CD8-positive, alpha-beta memory T cell (primary cell): ENCODE measurements at places on chromosomes 16 and 17.

DNA sequence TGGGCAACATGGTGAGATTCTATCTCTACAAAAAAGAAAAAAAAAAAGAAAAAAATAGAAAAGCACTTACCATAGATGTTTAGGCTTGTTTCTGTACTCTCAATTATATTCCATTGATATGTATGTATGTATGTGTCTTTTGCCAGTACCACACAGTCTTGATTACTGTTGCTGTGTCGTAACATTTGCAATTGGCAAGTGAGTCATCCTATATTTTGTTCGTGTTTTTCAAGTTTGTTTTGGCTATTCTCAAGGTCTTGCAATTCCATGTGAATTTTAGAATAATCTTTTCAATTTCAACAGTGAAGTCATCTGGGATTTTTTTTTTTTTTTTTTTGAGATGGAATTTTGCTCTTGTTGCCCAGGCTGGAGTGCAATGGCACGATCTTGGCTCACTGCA is 19.3 kb downstream of the SPECC1 start:
- DNase-seq, result no peak

DNA sequence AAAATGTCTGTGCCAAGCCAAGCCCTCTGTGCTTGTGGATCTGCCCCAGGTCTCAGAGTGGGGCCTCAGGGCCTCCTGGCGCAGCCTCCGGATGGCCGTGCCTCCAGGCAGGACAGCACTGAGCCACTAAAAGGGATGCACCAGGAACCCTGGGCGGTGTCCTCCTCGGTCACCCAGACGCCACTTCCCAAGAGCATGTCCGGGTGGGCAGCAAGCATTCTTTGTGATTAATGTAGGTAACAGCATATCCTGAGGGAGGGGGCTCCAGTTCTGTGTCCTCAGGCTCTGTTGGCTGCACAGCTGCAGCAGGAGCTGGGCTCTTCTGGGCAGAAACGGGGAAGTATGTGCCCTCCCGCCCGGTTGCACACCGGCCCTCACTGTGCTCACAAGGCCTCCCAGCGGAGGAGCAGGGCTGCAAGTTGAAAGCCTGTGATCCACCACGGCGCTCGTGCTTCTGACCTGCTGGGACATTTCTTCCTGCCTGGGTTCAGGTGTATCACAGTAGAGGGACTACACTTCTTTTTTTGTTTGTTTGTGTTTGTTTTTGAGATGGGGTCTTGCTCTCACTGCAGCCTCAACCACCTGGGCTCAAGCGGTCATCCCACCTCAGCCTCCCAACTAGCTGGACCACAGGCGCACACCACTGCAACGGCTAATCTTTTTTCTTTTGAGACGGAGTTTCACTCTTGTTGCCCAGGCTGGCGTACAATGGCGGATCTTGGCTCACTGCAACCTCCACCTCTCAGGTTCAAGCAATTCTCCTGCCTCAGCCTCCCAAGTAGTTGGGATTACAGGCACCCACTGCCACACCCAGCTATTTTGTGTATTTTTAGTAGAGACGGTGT is 37.9 kb upstream of the CHMP6 start:
- no peak for DNase-seq

GRCh38 chr16:81327447-81328196 is 12.9 kb downstream of the GAN start:
- no peak for DNase-seq

GRCh38 chr17:57954397-57955182 is 622 bp downstream of the CUEDC1 start:
- no peak for DNase-seq

GRCh38 chr16:15641753-15642556 is 999 bp downstream of the MARF1 start:
- DNase-seq, result no peak

GRCh38 chr16:1026784-1027500 is 45.4 kb downstream of the SOX8 start:
- no peak for DNase-seq

DNA sequence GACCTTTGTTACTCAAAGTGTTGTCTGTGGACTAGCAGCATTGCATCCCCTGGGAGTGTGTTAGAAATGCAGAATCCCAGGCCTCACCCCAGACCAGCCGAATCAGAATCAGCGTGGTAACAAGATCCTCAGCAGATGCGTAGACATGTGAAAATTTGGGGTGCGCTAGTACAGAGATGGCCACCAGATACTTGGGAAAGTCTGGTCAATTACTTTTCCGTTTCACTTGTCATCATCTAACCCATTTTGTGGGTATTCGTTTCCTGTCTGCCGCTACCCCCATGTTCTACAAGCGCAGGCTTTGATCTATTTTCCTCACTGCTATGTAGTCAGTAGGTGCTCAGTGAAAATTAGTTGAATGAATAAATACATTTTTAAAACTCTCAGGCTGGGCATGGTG is 33.1 kb upstream of the HERPUD1 start:
- DNase-seq, result no peak

DNA sequence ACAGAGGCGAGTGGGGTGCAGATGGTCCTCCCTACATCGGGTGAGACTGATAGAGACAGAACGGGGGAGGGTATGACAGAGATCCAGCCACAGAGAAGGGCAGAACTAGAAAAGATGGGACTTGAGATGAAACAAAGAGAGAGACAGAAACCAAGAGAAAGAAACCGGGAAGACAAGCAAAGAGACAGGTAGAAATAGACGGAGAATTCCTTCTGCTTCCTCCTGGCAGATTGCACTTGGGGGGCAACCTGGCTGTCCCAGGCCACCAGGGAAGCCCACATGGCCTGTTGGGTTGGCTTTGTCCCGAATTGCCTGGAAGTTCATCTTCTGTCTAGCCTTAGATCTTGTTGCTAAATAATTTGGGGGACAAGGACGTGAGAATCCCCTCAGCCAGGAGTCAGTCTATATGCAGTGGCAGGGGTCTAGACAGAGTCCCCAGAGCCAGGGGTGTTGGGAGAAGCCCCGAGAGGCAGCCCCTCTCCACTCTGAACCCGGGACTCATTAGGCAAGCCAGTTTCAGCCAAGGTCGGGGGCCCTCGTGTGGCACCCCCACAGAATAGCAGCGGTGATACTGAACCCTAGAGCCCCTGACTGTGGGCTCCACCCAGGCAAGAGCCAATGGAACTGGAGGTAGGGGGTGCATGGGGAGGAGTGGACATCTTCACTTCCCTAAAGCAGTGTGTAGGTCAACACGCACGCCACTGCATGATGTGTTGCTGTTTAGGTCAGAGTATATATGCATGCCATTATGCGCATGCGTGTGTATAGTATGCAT is 627 bp upstream of the TSPOAP1 start:
- DNase-seq, result peak; percentile 48

- no peak for DNase-seq
Observed at GRCh38 chr16:16073001-16073545, 123.7 kb downstream of the ABCC1 start.

DNA sequence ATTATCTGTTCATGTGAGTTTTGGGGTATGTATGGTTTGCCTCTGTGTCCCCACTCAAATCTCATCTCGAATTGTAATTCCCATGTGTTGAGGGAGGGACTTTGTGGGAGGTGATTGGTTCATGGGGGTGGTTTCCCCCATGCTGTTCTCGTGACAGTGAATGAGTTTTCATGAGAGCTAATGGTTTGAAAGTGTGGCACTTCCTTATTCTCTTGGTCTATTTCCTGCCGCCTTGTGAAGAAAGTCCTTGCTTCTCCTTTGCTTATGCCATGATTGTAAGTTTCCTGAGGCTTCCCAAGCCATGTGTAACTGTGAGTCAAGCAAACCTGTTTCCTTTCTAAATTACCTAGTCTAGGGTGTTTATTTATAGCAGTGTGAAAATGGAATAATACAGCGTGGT is 128.1 kb upstream of the HS3ST4 start:
- no peak for DNase-seq

DNA sequence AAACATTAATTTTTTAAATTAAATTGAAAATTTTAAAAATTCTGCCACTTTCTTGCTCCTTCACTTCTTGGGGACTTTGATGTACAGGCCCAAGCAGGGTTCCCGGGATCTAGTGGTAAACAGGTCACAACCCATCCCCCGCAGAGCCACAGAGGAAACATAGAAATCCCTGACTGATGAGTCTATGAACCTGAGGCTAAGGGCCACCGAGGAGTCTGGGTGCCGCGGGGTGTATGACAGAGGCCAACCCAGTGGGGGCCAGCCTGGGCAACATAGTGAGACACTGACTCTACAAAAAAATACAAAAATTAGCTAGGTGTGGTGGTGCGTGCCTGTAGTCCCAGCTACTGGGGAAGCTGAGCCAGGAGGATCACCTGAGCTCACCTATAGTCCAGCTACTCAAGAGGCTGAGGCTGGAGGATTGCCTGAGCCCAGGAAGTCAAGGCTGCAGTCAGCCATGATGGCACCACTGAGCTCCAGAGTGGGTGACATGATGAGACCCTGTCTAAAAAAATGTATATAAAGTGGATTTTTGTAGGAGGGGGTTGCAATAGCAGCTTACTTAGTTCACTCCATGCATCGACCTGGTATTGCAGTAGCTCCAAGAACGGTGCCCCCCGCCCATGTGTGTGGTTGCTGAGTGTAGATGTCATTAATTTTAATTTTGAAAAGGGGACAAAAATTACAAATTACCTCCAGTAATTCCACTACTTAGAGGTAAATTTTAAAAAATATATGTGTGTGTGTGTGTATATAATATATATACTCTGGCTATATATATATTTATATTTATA is 9.2 kb upstream of the FLYWCH1 start:
- DNase-seq, result no peak

DNA sequence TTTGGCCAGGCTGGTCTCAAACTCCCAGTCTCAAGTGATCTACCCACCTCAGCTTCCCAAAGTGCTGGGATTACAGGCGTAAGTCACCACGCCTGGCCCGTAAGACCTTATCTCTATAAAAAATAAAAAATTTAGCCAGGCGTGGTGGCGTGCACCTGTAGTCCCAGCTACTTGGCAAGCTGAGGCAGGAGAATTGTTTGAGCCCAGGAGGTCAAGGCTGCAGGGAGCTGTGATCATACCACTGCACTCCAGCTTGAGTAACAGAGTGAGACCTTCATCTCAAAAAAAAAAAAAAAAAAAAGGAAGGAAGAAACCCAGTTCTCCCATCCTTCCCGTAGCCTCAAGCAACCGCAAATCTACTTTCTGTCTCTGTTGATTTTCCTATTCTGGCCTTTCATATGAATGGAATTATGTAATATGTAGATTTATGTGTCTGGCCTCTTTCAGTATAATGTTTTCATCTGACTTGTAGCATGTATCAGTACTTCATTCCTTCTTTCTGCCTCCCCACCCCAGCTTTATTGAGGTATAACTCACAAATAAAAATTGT is 11.2 kb downstream of the CASC3 start:
- no peak for DNase-seq

DNA sequence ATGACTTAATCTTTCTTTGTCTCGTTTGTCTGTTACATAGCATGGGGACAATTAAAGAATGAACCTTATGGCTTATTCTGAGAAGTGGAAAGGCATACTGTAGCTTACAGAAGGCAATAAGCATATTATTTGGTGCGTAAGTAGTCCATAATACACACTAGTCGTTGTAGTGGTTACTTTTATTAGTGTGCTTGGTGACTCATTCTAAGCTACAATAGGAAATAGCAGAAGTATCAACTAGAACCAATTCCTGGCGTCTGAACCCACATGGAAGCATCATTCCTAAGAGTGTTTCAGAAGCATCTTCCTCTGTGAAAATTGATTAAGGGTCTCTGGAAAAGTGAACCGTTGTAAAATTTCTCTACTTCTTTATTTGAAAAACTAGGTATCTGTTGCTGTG is 777.8 kb upstream of the EEF2KMT start:
- DNase-seq, result no peak

DNA sequence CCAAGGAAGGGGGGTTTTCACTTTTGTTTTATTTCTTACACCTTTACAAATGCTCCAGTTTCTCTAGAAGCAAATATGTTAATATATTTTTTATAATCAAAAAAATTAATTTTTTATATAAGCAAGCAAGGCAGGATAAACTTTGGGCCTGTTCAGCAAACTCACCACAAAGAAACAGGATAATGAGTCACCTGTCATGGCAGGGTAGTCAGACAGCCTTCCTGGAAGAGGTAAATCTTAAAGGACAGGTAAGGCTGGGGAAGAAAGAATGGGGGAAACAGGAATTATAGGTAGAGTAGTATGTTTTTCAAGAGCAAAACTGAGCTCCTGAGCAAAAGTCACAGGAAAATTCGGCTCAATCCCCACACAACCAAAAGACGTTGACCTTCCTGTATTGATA is 186.3 kb upstream of the SOX9 start:
- DNase-seq, result no peak

- DNase-seq, result no peak
Observed at GRCh38 chr17:614653-615546, 99.7 kb downstream of the VPS53 start.

DNA sequence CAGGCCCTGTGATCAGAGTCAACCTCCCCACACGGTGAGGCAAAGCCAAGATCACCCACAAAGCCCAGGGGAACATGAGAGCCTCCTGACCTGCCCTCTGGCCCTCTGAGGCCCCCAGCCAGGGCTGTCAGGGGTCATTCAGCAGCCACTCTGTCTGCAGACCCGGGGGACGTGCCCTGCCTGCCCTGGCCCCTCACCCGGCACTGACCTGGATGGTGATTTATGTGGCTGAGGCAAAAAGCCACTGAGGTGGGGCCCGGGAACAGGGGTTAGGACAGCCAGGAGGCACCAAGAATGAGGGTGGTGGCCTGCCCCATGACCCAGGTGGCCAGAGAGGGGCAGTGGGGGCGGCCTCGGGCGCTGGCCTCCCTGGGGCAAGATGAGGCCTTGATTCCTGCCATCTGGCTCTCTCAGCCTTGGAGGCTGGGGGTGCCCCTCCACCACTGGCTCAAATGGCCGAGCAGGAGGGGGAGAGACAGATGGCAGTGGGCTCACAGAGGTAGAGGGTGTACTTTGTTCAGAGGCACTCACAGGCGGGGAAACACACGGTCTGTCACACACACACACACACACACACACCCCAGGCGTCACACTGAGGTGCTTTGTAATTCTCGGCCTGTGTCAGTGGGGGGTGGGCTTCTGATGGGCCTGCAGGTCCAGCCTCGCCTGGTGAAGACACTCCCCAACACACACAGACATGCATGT is 174.0 kb upstream of the GSE1 start:
- DNase-seq, result no peak

GRCh38 chr16:89906140-89907025 is 12.3 kb upstream of the MC1R start:
- no peak for DNase-seq

GRCh38 chr17:73369111-73369521 is 57.3 kb upstream of the CDC42EP4 start:
- no peak for DNase-seq

- no peak for DNase-seq
Observed at GRCh38 chr17:68734187-68734900, 133.2 kb upstream of the FAM20A start.

- no peak for DNase-seq
Observed at GRCh38 chr17:76887802-76888201, 19.6 kb downstream of the MGAT5B start.
